CD4-positive, CD25-positive, alpha-beta regulatory T cell (primary cell): ENCODE measurements at places on chromosomes 5 and 9.
A peak's percentile ranks its signal among the peaks of the same experiment; 100 is the strongest.

- H3K27me3 ChIP-seq = no peaks in the 10 kb centered on the region
- H3K27ac ChIP-seq = no peak overlapping the region
- H3K4me1 ChIP-seq = no peaks in the 10 kb centered on the region
These were observed 227.5 kb upstream of the ACTBL2 start for GRCh38 chr5:57710126-57710525.

GRCh38 chr5:56070851-56071465 is 76.2 kb upstream of the IL6ST start:
- peak overlapping the region; percentile 75 for H3K27ac ChIP-seq
- H3K27me3 ChIP-seq = no peaks in the 10 kb centered on the region

DNA sequence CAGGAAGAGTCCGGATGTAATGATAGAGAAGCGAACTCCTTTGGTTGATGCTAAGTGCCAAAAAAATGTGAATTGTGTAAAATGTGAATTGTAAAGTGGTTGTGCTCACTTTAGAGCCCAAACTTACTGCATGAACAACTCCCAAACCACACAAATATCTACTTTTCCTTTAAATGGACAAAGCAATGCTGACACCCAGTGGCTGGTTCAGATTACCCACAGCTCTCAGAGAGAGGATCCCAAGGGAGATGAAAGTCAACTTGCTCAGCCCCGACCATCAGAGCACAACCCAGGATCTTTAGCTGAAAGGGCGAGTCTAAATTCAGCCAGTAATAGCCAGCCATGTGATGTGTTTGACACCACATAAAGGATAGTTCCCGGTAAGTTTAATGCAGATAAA is 133.7 kb downstream of the NMUR2 start:
- no peaks in the 10 kb centered on the region for H3K27me3 ChIP-seq
- H3K36me3 ChIP-seq = no peaks in the 10 kb centered on the region
- no peaks in the 10 kb centered on the region for H3K4me1 ChIP-seq
- H3K27ac ChIP-seq = no peak overlapping the region
- no peak for DNase-seq

GRCh38 chr5:50352382-50352781 is 88.7 kb downstream of the EMB start:
- H3K27me3 ChIP-seq = no peaks in the 10 kb centered on the region
- H3K4me1 ChIP-seq = no peaks in the 10 kb centered on the region
- no peak overlapping the region for H3K27ac ChIP-seq
- no peaks in the 10 kb centered on the region for H3K36me3 ChIP-seq

DNA sequence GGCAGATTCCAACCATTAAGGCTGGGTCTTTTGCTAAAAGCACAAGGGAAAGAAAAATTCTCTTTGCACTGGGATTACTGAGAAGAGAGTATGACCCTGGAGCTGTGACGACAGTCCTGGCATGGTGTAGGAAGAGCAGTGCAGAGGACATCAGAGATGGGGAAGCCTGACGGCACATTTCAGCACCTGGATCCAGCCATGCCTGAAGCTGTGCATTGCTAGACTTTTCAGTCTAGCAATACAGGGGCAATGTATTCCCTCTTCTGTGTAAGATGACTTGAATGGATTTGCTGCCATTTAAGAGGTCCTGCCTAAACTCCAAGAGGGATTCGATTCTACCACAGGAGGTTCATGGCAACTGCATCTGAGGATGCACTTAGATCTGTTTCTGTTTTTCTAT is 12.3 kb upstream of the MRNIP start:
- peaks cover 27% of the 10 kb centered on the region for H3K36me3 ChIP-seq
- DNase-seq = no peak
- H3K4me1 ChIP-seq = no peaks in the 10 kb centered on the region
- no peak overlapping the region for H3K4me3 ChIP-seq
- H3K27ac ChIP-seq = no peak overlapping the region

DNA sequence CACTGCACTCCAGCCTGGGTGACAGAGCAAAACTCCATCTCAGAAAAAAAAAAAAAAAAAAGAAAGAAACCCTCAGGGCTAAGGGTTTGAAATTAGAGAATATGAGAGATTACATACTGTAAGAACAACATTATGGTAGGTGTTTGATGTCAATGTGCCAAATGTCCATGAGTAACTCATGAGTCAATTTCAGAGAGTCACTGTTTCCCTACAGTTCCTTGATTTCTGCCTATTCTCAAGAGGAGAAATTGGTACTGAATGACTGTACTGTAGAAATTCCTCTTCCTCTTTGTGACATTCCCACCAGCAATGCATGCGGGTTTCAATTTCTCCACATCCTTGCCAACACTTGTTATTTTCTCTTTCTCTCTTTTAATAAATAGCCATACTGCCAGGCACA is 35.2 kb downstream of the MARVELD2 start:
- no peaks in the 10 kb centered on the region for H3K4me1 ChIP-seq
- no peak overlapping the region for H3K27ac ChIP-seq
- H3K4me3 ChIP-seq = no peak overlapping the region
- no peak for DNase-seq
- no peaks in the 10 kb centered on the region for H3K36me3 ChIP-seq

DNA sequence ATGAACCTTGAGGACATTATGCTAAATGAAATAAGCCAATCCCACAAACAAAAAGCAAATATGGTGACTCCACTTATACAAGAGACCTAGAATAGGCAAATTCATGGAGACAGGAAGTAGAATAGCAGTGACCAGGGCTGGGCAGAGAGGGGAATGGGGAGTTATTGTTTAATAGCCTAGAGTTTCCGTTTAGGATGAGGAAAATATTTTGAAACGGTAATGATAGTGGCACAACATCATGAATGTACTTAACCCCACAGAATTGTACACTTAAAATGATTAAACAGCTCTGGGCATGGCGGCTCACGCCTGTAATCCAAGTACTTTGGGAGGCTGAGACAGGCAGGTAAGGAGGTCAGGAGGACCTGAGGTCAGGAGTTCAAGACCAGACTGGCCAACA is 65.8 kb downstream of the NSUN2 start:
- H3K4me1 ChIP-seq = no peaks in the 10 kb centered on the region
- no peaks in the 10 kb centered on the region for H3K36me3 ChIP-seq
- no peak for DNase-seq
- H3K4me3 ChIP-seq = no peak overlapping the region
- H3K27me3 ChIP-seq = peaks cover 2% of the 10 kb centered on the region

DNA sequence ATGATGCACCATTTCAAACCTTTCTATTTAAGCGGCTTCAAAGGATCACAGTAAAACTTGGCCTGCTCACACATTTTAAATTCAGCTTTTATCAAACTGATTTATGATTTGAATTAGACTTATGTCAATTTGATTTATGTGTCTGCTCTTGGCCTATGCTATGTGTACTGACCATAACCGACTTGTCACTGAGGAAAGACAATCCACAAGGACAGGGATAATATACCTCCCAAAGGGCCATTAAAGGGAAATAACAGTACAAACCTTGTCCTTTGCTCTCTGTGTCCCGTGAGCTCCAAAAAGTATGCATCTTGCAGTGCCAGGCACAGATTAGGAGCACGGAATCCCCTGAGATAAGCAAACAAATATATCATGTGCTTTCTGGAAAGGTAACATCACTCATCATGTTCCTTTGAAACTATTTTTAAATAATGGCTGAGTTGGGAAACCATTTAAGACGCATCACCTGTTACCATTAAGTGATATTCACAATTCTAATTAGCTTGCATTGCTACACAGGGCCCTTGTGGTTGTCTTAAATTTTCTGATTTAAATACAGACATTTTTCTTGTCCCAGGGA is 31.9 kb upstream of the FTMT start:
- no peaks in the 10 kb centered on the region for H3K4me1 ChIP-seq
- H3K4me3 ChIP-seq = no peak overlapping the region
- H3K27ac ChIP-seq = no peak overlapping the region
- H3K27me3 ChIP-seq = no peaks in the 10 kb centered on the region
- no peak for DNase-seq

GRCh38 chr5:9622971-9623421 is 7.2 kb downstream of the TAS2R1 start:
- H3K4me3 ChIP-seq = no peak overlapping the region
- H3K27me3 ChIP-seq = no peaks in the 10 kb centered on the region
- no peak for DNase-seq

GRCh38 chr5:96014395-96014794 is 52.7 kb upstream of the ELL2 start:
- H3K36me3 ChIP-seq = no peaks in the 10 kb centered on the region
- H3K4me1 ChIP-seq = no peaks in the 10 kb centered on the region
- no peak overlapping the region for H3K27ac ChIP-seq
- DNase-seq = no peak

DNA sequence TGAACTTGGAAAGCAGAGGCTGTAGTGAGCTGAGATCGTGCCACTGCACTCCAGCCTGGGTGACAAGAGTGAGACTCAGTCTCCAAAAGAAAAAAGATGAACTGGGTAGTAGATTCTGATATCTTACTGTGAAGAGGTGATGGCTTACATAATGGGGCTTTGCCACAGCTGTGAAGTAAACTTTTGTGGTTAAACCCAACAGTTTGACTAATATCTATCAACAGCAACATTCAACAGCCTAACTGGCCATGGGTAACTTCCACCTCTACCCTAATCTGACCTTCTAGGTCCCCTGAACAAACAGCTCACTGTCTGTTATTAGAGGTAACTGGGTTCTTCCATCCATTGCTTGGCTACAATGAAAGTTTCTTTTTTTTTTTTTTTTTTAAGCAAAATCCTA is 52.1 kb downstream of the TLE1 start:
- H3K27me3 ChIP-seq = no peaks in the 10 kb centered on the region
- no peak overlapping the region for H3K27ac ChIP-seq
- DNase-seq = no peak
- H3K36me3 ChIP-seq = no peaks in the 10 kb centered on the region
- no peaks in the 10 kb centered on the region for H3K4me1 ChIP-seq
